Activated CD8-positive, alpha-beta T cell treated with anti-CD3 and anti-CD28 coated beads, Interleukin-2, amount 10 ng/mL, durations not matched to agents 7 days and 5 days (primary cell): ENCODE measurements at places on chromosomes 6 and 20.
A peak's percentile ranks its signal among the peaks of the same experiment; 100 is the strongest.

- no peak for DNase-seq
Observed at GRCh38 chr6:113642714-113643406, 214.3 kb upstream of the MARCKS start.

DNA sequence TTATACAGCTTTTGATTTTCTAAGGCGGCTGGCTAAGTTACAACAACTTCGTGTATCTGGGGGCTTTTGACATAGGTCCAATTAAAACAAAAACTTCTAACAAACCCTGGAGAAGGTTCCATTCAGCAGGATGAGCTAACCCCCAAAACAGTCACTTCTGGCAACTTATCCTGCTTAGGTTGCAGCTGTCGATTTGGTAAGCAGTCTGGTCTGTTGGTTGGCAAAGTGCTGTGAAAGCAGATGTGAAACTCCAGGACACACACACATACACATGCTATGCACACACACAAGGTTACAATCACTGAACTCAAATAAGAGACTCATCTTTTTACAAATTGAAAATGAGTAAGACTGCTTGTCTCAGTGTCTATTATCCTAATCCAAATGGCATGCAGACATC lies 119.0 kb upstream of the STMND1 start:
- DNase-seq = no peak

DNA sequence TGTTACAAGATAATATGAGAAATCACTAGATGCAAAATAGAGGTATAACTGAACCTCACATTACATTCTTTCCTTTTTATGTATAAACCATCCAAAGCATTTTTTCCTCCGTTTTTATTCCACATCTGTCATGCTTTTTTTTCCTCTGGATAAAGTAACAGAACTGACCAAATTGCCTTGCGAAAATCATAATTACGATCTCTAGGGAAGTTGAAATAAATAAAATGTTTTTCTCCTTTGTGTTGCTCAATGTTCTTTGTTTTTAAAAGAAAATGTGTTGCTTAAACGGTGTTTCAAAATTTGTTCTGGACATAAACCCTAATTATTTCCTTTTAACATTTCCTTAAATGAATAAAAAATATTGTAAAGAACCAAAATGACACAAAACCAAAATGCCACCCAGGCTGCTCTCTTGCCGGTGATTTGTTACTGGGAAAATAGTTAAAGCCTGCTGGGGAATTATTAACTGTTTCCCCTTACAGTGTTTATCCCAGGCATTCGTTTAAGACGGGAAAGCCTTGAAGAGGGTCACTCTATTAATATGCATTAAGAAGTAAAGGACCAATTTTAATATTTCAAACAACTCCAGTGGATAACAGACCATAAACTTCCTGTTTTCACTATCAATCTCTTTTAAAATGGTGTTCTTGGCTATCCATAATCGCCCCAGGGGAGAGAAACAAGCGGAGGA lies 1.7 kb upstream of the ADGRB3 start:
- DNase-seq = no peak

DNA sequence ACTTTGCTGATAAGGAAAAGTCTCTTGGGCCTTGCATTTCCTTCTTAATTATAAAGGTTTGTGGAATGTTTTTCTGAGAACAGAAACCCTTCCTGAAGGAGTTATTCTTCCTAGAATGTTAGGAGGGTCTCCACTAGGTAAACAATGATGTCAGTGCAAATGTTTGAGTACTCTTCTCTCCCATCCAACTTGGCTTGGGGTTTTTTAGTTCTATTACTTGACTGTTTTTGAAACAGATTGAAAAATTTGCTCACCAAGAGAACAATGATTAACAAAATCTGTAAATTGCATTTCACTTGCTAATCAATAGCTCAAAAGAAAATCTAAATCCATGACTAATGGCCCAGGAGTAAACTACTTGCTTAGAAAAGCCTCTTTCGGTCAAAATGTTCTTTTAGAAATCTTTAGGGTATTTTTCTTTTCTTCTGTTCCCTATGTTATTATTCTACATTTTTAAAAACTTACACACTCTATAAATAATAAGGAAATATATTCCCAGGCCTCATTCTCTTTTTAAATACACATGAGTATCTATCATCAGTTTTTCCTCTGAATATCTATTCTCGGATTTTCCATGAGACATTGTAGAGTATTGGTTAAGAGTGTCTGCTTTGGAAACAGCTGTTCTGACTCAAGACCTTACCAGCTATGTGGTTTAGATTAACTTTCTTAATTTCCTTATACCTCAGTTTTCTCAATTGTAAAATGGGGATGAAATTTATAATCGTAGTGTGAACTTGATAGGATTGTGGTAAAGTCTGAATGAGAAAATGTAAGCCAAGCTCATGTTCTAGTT lies 234.2 kb upstream of the CITED2 start:
- DNase-seq = no peak

- no peak for DNase-seq
Observed at GRCh38 chr6:18897350-18897749, 510.2 kb downstream of the RNF144B start.

GRCh38 chr20:53609491-53610445 lies 16.1 kb upstream of the ZNF217 start:
- peak; percentile 87 for DNase-seq

- DNase-seq = peak; percentile 39
Observed at GRCh38 chr6:28606424-28607391, 81.0 kb downstream of the GPX5 start.

- no peak for DNase-seq
Observed at GRCh38 chr6:43016176-43016942, 2.3 kb downstream of the KLHDC3 start.

- no peak for DNase-seq
Observed at GRCh38 chr6:32046450-32047083, 8.4 kb downstream of the CYP21A2 start.

DNA sequence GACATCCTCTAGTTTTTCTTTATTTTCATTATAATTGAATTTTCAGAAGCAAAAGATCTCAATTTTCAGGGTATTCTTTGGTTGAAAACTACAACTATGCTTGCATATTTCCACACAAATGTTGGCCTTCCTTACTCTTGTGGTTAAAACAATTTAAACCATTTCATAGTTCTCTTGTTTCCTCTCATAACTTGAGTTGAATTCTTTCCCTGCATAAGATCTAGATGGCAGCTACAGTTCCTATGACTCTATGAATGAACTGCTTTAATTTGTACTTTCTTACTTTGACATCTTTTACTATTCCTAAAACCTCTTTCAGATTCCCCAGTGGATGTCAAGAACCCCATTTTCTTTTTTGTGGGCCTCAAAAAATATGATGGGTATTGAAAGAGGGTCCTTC lies 564.5 kb downstream of the NKAIN2 start:
- no peak for DNase-seq

- no peak for DNase-seq
Observed at GRCh38 chr20:10381477-10381876, 52.5 kb downstream of the MKKS start.

DNA sequence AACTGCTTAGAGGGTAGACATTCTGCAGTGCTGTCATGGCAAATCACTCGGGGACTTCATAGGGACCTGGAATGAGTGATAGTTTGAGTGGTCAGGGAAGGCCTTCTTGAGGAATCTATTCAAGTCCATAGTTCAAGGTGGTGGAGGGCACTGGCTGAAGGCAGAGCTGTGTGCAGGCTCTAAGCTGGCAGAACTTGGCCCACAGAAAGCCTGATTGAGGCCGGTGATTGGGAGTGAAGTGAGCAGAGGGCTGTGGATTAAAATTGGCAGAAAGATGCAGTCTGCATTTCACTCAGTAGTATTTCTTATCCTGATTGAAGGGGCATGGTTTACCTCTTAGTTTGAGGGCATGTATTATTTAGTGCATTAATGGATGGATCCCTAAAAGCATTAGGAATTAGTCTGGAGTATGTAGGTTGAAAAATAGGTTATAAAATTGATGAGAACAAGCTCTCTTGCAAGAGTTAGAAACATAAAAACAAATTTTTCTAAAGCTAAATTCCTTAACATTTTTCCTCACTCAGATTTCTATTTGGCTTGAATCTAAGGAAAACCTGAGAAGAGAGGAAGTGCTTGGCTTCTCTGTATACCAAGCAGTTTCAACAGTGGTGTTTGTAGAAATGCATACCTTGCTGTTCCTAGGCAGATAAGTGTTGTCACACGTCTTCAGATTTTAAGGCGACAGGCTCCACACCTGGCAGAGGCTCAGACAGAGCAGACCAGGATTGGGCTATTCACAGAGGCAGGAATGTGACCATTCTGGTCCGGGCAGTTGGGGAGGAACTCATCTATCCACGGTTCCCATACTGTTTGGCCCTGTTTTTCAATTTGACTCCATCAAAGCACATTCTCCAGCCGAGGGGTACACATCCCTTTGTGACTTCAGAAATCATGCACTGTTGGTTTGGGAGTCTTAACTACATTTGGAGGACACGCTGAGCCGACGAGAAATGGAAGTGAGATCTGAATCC lies 45.2 kb downstream of the UTRN start:
- no peak for DNase-seq

- DNase-seq = no peak
Observed at GRCh38 chr6:75386050-75386770, 101.6 kb upstream of the TMEM30A start.

DNA sequence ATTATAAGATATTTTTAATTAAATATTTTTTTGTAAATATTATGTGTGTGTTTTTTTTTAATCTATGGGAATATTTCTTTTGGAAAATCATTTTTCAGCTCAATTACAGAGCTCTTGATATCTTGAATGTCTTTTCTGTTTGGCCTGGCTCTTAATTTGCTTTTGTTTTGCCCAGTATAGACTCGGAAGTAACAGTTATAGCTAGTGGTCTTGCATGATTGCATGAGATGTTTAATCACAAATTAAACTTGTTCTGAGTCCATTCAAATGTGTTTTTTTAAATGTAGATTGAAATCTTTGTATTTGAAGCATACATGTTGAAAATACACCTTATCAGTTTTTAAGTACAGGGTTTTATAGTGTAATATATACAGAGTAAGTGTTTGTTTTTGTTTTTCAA lies 2.6 kb downstream of the ID4 start:
- no peak for DNase-seq

DNA sequence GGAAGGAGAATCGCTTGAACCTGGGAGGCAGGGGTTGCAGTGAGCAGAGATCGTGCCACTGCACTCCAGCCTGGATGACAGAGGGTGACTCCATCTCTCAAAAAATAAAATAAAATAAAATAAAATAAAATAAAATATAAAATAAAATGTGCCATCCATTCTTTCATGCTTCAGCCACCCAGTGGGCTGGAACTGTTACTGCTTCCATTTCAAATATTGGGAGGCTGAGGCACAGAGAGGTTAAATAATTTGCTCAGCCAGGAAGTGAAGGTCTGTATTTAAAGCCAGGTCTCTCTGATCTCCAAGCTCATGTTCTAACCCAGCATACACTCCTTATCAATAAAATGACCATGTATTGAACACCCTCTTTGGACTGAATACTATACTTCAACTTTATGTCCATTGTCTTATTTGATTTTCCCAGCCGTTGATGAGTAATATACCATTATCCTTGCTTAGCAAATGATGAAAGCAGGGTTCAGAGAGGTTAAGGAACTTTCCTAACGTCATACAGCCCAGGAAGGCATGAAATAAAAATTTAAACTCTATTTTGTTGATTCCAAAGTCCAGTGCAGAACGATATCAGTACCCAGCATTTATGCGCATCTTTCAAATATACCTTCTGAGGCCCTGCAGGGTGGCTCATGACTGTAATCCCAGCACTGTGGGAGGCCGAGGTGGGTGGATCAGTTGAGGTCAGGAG lies 25.8 kb upstream of the SLC9A8 start:
- no peak for DNase-seq

DNA sequence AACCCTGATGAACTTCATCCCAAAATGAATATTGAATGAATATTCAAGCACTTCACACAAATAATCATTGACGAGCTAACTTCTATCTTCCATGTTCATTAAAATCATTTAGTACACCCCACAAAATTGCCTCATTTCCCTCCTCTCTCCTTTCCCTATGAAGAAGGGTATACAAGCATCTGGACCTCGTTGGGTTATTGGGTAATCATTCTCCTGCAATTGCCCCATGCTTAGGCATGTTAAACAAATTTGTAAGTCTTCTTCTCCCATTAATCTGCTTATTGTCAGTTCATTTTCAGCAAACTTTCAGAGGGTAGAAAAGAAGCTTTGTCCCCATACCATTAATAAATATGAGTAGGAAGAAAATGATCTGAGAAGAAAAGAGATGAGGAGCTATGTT lies 27.6 kb downstream of the PRKN start:
- no peak for DNase-seq

DNA sequence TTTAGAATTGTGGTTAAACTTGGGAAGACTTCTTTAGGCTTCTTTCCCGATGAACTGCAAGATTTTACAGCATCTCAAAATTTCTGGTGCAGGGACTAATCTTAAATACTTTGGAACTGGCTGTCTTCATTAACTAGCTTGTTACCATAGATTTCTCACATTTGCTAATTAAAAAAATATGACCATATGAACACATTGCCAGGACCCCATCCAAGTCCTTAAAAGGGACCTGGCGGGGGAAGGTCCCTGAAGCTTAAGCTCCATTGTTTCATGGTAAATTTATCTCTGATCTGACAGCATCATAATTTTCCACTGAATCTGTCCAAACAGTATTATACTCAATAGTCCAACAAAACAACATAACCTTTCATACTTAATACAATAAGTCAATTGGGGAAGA lies 517.8 kb upstream of the FLRT3 start:
- no peak for DNase-seq

DNA sequence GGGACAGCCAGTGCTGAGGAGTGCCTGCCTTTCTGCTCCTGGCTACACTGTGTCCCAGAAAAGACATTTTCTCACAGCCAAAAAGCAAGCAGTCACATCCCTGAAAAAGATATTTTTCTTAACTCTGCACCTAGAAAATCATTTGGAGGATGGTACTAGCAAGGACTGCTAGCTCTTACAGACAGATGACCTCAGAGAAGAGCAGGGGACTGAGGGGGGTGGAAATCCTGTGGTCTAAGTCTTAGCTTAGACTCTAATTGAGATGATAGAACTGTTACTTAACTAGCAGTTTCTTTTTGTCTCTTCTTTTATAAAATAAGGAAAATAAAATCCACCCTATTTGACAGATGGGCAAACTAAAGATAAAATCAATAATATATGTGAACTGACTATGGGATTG lies 152.8 kb downstream of the TMEM200A start:
- no peak for DNase-seq

GRCh38 chr6:168641446-168641845 lies 200.5 kb downstream of the SMOC2 start:
- no peak for DNase-seq
